Stimulated activated CD4-positive, alpha-beta T cell treated with anti-CD3 and anti-CD28 coated beads, Interleukin-1b, Interleukin-23, amount 100 ng/mL, for 4 hours (primary cell): ENCODE measurements at places on chromosomes 3 and 15.
A peak's percentile ranks its signal among the peaks of the same experiment; 100 is the strongest.

- no peak for DNase-seq
Measured at GRCh38 chr15:99434506-99435112, 131.2 kb upstream of the MEF2A start.

- no peak for DNase-seq
Measured at GRCh38 chr15:41894251-41894790, 468 bp upstream of the SPTBN5 start.

- DNase-seq: no peak
Measured at GRCh38 chr3:54304877-54305276, 182.5 kb downstream of the CACNA2D3 start.

- DNase-seq: no peak
Measured at GRCh38 chr15:50066202-50066601, 52.8 kb downstream of the ATP8B4 start.

GRCh38 chr3:23741036-23741706 lies 64.6 kb upstream of the UBE2E1 start:
- DNase-seq: no peak

- DNase-seq: no peak
Measured at GRCh38 chr3:30621576-30621975, 15.2 kb downstream of the TGFBR2 start.

- DNase-seq: no peak
Measured at GRCh38 chr3:124492824-124493223, 237.4 kb upstream of the UMPS start.

- no peak for DNase-seq
Measured at GRCh38 chr15:70114221-70114620, 16.5 kb upstream of the TLE3 start.

DNA sequence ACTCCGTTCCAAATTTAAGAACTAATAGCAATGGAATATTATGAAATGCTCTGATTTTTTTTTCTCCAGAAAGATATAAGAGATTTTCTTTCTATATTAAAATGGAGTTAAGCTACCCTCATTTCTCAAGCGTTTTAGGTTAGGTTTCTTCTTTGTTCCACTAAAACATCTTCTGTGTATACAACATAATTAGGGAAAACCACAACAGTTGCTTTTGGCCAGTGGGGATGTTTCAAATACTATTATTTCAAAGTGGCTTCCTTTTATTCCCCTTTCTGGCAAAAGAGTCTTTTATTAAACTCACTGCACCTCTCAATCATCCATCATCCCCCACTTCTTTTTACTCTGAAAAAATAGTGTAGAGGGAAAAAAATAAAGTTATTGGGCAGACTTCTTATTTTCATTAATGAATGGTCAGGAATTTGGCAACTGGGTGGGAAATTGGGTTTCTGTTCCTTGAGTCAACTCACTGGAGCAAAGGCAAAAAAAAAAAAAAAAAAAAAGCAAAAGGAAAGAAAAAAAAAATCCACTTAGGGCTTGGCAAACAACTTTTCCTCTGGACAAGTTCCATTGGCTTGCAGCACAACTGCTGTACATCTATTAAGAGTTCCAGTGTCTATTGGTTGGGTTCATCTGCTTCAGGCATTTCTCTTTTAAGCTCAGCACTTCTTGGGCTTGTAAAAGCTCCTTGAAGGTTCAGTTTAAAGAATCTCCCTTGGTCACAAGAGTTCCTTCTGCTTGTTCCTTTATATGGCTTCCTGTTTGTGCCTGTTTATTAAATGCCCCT lies 963.4 kb downstream of the ROBO1 start:
- no peak for DNase-seq

DNA sequence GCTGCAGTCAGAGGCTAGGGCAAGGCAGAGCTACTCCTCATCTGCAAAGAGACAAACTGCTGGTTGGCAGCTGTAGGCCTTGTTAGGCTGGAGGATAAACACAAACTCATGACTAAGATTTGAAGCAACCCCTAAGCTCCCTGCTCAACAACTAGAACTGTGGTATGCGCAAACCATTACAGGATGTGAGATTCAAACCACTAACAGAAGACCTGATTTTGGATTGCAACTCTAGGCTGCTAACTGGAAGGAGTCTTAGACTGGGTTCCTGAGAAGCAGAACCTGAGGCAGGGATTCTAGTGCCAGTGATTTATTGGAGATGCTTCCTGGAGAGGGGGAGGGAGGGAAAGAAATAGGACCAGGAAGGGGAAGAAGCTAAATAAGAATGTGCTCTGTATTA lies 22.5 kb downstream of the CCR4 start:
- DNase-seq: no peak

GRCh38 chr3:150521463-150521862 lies 24.8 kb downstream of the SERP1 start:
- DNase-seq: no peak

GRCh38 chr3:47006145-47006651 lies 26.7 kb downstream of the NBEAL2 start:
- no peak for DNase-seq

DNA sequence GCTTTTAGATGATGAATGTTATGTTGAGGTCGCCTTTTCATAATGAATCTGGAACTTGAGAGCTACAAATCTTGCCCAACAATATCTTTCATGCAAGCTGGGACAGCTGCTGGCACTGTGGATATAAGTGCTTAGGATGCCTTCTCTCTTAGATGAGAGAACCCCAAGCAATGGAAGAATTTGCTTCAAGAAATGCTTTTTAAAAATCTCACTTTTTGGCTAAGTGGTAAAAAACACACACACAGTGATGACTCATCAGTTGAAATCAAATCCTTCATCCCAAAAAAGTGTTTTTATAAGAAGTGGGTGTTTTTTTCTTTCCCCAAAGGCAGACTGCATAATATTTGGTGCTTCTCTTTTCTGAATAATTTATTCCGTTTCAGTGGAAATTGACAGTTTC lies 38.4 kb upstream of the GALNT15 start:
- no peak for DNase-seq

DNA sequence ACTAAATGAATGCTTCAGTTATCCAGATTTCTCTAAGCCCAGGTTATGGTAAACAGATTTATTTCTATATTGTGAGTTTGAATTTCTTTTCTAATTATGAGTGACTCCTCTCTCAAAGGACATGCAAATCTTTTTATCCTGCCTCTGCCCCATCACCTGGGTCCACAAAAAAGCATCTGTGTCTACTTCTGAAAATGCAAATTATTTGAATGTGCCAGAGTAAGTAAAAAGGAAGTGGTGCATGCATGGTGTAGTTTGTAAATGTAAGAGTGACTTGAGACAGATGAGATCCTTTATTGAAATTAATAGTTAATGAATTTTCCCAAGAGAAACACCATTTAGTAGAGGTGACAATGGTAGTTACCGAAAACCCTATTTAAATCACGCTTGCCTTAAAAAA lies 26.9 kb downstream of the MCTP2 start:
- no peak for DNase-seq

DNA sequence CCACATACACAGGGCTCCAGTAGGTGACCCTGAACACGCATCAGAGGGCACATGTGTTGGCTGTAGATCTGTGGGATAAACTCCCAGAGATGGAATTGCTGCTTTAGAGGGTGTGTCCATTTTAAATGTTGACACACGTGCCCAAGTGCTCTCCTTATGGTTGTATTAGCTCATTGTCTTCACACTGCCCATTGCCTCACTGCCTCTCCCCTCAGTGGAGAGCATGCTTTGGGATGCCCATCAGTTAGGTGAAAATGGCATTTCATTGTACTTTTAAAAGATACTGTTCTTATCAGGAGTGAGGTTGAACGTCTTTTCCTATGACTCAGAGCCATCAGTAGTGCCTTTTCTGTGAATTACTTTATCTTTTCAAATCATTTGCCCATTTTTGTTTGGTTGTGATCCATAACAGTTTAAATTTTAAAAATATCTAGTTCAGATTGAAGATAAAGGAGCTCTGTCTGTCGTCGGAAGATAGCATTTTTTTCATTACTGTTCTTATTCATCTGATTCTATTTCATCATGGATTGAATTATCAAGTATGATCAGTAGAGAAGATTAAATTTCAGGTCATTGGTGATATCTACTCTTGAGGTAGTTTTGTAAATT lies 120.7 kb downstream of the CHDH start:
- no peak for DNase-seq

DNA sequence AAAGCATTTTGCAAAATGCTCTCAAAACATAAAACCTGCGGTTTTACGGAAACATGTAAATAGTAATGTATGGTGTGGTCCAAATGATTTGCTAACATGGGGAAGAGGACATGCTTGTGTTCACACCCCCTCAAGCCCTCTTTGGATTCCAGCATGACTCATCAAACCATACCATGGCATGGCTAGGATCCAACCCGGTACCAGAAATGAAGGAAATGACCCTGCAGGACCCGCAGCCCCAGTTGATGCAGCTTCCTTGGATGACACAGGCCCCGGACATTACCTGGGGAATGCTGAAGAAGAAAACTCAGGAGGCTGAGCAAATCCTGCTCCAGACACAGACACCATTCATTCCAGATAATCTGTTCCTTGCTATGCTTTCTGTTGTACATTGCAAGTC lies 222.9 kb downstream of the DTWD1 start:
- no peak for DNase-seq

DNA sequence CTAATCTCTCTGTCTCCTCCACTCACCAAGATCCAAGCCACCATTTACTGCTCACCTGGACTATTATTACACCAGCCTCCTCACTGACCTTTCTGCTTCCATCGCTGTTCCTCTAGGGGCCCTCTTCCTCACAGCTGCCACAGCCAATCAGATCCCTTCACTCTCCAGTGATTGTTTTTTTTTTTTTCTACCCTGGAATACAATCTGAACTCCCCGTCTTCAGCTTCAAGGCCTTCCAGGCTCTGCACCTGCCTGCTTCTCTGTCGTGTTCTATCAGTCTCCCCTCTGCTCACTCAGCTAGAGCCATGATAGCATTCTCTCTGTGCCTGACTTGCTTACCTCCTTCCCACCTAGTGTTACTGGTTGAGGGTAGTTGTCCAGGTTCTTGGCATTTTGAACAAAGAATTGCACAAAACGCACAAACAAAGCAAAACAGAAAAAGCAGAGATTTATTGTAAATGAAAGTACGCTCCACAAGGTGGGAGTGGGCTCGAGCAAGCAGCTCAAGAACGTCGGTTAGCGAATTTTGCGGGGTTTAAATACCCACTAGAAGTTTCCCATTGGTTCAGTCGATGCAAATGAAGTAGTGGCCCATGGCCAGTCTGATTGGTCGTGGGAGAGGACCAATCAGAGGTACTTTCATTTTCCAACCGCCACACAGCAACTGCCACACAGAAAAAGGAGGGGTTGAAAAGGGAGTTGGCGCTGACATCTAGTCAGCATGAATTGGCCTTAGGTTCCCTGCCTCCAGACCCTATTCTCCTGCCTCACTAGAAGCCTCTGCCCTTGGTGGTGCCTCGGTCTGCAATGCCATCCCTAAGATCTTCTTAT lies 188.9 kb downstream of the TLE3 start:
- no peak for DNase-seq

DNA sequence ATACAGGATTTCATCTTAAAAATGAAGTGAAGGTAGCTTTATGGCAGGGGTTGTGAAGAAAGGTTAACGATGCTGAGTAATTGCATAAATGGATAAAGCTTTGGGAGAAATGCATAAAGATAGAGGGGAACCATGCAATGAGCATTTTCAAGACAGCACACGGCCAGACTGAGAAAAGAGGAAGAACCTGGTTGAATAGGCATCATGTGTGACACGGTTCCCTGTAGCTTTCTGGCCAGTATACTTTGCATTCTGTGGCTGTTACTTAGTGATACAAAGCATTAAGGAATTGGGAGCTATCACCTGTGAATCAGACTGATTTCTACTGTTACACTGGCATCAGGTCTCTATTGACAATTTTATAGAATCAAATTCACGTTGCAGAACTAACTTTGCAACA lies 33.3 kb downstream of the NR2C2 start:
- DNase-seq: no peak

GRCh38 chr3:38588371-38588971 lies 61.0 kb downstream of the SCN5A start:
- no peak for DNase-seq

GRCh38 chr3:38084334-38085310 lies 45.6 kb downstream of the DLEC1 start:
- DNase-seq: no peak

GRCh38 chr3:68290333-68290732 lies 635.9 kb upstream of the SUCLG2 start:
- DNase-seq: no peak

DNA sequence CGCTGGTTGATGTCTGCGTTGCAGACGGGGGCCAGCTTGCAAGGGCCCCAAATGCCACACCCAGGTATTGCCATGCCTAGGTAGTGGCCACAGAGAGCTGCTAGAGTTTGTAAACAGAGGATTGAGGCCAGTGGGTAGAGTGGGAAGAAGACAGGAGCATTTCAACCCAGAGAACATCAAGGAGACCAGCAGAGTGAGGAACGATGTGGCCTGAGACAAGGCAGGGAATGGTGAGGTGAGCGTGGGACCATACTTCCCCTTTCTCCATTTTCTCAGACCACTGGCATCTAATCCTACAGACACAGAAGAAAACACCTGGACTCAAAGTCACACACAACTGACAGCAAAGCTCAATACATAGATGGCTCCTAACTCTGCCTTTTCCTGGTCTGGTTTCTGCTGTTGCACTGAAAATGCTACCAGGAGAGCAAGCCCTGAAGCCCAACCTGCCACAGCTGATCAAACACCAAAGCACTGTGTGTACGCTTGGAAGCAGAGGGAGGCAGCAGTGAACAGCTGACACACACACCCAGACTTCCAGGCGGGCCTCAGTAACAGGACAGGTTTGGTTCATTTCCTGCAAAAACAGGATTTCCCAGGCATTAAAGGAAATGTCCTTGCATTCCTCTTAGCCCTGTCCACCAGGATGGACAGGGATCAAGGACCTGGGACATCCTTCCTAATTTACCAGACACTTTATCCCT lies 1.6 kb downstream of the FAM174B start:
- no peak for DNase-seq

DNA sequence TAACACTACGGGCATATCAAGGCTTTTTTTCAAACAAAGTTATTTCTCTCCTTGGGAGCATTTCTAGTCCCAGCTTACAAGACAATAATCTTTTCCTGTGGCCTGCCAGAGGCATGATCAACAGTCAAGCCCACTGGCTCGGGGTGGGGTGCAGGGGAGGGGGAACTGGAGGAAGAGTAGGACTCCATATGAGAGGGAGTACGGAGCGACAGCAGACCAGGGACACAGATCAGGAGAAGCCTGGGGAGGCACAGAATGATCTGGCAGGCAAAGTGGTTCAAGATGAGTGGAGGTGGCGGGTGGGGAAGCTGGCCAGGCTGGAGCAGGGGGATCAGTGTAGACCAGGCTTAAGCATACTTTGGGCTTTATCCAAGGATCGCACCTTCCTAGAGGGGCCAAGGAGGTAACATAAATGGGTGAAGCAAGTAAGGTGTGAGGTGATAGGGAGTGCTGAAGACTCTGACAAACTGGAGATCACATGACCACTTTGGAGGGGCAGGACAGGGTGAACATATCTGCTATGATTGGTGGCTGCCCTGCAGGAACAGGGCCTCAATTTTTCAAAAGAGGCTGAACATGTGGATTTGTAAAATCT lies 37.4 kb downstream of the KLF15 start:
- no peak for DNase-seq

GRCh38 chr3:150703299-150703755 lies 393 bp downstream of the ERICH6 start:
- DNase-seq: peak; percentile 13
